Stimulated activated CD4-positive, alpha-beta T cell treated with anti-CD3 and anti-CD28 coated beads, Interleukin-4, amount 100 ng/mL, for 1 hour (primary cell): ENCODE measurements at places on chromosomes 2 and 18.

- no peak for DNase-seq
Measured at GRCh38 chr18:61466736-61467135, 133.5 kb downstream of the CDH20 start.

DNA sequence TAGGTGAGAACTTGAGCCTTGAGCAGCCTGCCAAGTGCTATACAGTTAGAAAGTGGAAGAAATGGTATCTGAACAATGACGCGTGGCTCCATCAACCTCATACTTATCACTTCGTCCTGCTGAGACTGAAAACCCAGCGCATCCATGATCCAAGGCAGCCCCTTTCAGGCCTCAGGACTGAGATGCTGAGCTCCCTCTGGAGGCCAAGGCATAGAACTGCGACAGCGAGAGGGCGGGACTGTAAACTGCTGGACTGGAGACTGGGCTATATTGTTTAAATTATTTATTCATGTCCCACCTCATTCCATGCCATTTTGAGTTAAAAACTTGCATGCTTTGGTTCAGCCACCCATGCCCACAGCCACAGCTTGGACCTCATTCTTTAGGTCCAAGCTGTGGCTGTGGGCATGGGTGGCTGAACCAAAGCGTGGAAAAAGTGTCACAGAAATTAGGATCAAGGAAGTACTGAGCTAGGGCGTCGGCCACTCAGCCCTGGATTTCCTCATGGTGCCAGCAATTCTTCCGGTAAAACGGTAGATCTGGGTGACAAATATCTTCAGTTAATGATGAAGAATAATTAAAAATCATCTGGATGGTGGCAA lies 195.5 kb downstream of the L3MBTL4 start:
- DNase-seq, result no peak

DNA sequence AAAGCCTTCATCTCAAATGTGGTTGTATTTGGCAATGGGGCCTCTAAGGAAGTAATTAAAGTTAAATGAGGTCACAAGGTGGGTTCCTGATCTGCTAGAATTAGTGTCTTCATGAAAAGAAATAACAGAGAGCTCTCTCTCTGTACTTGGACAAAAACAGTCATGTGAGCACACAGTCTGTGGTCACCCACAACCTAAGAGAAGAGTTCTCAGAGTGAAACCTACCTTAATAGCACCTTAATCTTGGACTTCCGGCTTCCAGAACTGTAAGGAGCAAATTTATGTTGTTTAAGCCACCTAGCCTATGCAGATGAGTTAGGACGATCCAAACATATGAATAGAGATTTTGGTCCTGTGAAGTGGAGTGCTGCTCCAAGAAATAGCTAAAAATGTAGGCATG lies 758.9 kb downstream of the LRRTM4 start:
- DNase-seq, result no peak

- no peak for DNase-seq
Measured at GRCh38 chr18:47779381-47779780, 151.1 kb downstream of the SMAD2 start.

DNA sequence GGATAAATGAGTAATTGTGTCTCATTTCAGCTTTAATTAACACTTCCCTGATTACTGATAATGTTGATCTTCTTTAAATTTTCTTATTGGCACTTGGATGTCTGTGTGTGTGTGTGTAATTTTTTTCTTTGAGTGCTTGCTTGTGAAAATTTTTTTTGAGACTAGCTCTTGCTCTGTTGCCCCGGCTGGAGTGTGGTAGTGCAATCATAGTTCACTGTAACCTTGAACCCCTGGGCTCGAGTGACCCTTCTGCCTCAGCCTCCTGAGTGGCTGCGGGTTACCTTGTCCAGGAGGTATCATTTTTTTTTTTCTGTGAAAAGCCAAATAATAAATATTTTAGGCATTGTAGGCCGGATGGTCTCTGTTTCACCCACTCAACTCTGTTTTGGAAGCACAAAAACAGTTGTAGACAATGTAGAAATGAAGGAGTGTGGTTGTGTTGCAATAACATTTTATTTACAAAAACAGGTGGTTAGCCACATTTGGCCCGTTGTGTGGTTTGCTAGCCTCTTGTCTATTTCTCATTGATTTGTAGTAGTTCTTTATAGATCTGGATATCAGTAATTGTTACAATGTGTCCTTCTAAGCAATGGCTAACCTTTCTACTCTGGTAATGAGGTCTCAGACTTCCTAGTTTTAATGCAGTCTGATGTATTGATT lies 7.9 kb downstream of the IL1RL2 start:
- DNase-seq, result no peak

DNA sequence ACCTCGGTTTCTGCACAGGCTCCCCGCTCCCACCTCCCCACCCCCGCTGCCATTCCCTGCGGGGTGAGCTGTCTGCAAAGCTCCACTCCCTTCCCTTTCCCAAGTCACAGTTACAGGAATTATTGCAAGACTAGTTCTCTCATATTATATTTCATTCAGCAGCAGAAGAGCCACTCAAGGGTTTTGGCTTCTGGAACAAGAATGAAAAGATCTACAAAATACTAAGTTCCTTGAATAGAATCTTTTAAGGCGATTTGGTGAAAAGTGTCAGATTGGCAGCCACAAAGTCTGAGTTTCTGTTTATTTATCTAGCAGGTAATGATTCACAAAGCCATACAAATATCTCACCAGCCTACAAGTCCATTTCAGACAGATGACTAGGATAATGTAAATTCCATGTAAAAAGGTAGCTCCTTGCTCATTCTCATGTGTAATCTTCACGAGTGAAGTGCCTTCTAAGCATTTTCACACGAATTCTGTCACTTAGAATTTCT lies 221.9 kb upstream of the RBBP8 start:
- no peak for DNase-seq

GRCh38 chr2:208013285-208014178 lies 11.8 kb downstream of the PLEKHM3 start:
- no peak for DNase-seq

GRCh38 chr18:62186499-62186773 lies 420 bp downstream of the PIGN start:
- DNase-seq, result no peak

DNA sequence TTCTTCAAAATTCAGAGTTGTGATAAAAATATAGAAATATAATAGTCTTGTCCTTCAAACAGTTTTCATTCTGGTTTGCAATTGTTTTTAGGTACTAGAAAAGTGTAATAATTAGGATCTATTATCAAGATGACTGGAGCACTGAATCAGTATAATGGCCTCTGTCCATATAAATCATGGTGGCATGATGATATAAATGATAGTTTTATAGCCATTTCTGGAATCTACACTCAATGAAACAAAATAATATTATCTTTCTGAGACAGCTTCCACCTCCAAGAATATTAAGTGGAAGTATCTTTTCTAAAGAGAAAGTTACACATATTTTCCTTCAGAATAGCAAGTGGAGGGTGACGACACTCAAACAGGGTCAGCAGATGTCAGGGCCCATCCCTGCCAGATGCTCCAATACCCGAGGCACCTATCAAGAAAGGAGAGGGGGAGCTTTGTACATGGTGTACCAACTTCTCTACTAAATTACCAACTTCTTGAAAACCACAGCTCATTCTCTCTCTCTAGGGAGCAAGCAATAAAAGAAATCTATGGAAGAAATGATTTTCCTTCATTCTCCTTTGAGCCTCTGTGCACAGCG lies 882.7 kb upstream of the CHAC2 start:
- no peak for DNase-seq

- DNase-seq, result no peak
Measured at GRCh38 chr18:50079571-50080295, 115.2 kb downstream of the MYO5B start.

DNA sequence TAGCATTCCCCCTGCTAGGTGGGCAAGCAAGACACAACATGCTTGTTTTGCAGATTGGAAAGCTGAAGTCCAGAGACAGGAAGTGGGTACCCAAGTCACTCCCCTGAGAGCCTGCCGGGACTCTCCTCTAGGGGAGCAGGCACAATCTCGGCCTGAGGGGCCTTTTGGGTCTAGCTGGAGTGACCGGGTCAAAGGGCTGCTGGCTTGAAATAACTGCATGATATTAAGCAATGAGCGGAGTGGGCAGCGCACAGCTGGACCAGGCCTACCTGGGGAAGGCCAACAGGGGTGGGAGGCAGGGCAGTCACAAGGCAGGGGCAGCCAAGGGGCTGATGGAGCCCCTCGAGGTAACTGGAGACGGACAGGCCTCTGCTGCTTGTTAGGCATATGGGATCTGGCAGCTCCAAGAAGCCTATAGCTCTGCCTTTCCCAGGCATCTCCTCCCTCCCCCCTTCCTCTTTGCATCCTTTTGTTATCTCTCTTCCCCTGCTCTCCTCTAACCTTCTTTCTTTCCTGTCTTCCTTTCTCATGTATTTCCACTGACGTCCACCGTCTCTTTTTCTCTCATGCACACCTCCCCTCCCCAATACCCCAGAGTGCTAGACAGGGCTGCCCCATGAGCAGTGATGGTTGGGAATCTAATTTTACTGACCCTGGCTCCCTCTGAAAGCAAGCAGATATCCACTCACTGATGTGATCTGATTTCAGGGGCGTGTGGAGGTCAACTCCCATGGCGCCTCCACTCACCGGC lies 237.5 kb downstream of the LOXHD1 start:
- no peak for DNase-seq

DNA sequence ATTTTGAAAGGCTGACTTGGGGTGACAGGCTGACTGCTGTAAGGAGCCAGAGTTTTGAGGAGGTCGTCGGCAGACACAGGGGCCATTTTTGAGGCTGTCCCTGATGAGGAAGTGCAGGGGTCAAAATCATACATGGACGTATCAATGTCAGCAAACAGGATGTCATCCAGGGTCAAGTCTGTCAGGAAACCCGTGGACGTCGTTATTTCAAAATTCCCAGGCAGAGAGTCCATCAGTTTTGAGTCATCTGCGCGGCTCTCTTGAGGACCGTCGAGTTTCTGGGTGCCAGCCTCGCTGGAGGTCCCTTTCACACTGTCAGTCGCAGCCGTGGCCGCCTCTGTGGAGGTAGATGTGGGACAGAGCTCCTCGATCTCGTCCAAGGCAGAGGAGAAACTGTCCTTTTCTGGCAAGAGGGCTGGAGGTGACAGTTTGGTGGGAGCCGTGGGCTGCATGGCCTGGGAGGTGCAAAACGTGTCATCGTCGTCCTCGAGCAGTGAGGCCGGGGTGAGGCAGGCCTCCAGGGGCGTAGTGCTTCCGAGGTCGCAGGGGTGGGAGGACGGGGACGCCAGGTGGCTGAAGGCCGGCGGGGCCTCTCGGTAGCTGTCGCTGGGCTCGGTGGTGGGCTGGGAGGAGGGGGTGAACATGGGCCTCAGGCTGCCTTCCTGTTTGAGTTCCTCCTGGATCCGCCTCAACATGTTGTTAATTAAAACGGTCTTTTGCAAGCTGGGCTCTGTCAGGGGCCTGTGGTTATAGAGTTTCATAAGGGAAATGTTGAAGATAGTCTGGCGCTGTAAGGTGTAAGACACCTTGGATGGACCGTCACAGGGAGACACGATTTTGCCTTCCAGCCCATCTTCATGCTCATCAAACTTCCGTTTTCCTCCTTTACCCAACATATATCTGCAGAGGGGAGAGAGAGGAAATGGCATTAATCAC lies 17.5 kb downstream of the SERTAD2 start:
- DNase-seq, result no peak

- DNase-seq, result no peak
Measured at GRCh38 chr2:59779571-59779970, 773.9 kb downstream of the BCL11A start.

DNA sequence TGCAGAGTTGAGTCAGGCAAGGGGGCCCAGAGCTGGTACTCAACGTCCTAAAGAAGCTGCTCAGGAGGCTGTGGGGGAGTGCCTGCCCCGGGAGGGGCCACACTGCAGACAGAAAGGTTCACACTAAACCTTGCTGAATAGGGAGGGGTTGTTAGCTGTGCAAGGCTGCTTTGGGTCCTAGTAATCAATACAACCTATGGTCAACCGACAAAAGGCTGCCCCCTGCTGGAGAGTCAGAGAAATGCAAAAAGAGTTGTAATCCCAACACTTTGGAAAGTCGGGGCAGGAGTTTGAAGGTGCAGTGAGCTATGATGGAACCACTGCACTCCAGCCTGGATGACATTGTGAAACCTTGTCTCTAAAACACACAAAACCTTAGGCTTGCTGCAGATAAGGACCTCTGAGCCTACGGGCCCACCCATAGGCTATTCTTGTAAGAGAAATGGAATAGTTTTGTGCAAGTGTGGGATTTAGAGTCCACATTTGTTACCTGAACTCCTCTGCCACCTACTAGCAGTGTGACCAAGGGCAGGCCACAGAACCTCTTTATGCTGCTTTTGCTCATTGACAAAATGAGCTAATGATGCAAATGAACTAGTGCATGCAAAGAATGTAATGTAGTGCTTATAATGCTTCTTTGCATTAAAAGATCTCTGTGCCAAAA lies 81.5 kb downstream of the PRPF40A start:
- peak; percentile 57 for DNase-seq

GRCh38 chr2:53629001-53629400 lies 138.6 kb upstream of the CHAC2 start:
- no peak for DNase-seq

GRCh38 chr2:217753460-217754200 lies 249.2 kb downstream of the TNS1 start:
- DNase-seq, result no peak

GRCh38 chr2:100422320-100423055 lies 5.0 kb upstream of the CHST10 start:
- DNase-seq, result no peak

DNA sequence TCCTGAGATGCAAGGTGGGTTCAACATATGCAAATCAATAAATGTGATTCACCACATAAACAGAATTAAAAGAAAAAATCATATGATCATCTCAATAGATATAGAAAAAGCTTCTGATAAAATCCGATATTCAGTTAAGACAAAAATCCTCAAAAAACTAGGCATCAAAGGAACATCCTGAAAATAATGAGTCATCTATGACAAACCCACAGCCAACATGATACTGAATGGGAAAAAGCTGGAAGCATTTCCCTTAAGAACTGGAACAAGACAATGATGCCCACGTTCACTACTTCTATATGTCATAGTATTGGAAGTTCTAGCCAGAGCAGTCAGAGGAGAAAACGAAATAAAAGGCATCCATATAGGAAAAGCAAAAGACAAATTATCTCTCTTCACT lies 80.4 kb downstream of the MYO3B start:
- no peak for DNase-seq

GRCh38 chr2:98039085-98039756 lies 43.5 kb upstream of the TMEM131 start:
- DNase-seq, result no peak

DNA sequence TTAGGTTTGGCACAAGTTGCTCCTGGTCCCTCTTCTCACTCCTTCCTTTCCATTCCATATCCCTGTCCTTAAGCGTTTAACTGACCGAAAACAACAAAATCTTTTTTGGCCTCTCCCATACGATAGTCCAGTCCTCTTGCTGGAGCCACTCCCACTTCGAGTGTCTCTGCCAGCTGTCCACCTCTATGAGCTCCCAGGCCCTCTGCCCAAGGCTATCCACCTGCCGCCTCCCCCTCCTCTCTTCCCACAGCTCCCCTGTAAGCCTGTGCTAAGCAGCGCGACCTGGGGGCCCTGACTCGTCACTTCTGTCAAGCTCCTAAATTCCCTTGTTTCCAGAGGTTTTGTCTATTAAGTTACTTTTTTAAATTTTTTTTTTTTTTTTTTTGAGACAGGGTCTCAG lies 47.0 kb upstream of the FOSL2 start:
- DNase-seq, result no peak
